Stimulated activated CD8-positive, alpha-beta memory T cell treated with anti-CD3 and anti-CD28 coated beads, Interleukin-2, amount 100 ng/mL, for 1 hour (primary cell): ENCODE measurements at places on chromosomes 11 and 22.

GRCh38 chr11:85745626-85746025, 59.6 kb upstream of the CCDC89 start:
- DNase-seq = no peak

DNA sequence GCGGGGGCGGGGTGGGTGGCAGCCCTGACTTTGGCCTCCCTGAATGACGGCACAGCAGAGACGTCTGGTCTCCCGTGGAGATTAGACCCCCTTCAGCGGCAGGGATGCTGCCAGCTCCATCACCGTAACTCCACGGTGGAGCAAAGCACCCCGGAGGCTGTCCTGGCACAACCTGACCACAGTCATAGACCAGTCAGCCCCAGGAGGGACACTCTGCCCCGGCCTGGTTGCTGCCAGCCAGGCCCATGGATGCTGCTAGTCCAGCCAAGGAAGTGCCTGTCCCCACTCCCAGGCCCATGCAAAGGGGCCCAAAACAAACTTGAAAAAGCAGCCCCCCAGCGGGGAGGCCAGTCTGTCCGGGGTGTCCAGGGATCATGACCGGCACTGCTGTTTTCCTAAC, 11.5 kb upstream of the ANO1 start:
- no peak for DNase-seq

GRCh38 chr11:97739932-97740800, 1280.6 kb upstream of the CNTN5 start:
- DNase-seq = no peak

DNA sequence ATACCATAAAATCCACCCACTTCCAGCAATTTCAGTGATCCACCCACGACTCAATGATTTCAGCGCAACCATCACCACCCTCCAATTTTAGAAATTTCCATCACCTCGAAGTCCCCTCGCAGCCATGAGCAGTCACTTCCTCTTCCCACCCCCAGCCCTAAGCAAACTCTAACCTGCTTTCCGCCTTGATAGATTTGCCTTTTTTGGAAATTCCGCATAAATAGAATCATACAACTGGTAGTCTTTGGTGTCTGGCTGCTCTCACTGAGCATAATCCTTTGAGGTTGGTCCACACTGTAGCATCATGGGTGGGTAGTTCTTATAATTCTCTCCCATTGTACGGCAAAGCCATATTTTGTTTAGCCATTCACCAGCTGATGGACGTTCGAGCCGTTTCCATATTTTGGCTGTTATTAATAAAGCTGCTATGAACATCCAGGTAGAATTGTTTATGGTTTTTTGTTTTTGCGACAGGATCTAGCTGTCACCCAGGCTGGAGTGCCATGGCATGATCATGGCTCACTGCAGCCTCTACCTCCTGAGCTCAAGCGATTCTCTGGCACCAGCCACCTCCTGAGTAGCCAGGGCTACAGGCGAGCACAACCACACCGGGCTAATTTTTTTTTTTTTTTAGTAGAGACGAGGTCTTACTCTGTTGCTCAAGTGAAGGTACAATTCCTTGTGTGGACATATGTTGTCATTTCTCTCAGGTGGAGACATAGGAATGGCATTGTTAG, 16.0 kb downstream of the PIM3 start:
- no peak for DNase-seq

DNA sequence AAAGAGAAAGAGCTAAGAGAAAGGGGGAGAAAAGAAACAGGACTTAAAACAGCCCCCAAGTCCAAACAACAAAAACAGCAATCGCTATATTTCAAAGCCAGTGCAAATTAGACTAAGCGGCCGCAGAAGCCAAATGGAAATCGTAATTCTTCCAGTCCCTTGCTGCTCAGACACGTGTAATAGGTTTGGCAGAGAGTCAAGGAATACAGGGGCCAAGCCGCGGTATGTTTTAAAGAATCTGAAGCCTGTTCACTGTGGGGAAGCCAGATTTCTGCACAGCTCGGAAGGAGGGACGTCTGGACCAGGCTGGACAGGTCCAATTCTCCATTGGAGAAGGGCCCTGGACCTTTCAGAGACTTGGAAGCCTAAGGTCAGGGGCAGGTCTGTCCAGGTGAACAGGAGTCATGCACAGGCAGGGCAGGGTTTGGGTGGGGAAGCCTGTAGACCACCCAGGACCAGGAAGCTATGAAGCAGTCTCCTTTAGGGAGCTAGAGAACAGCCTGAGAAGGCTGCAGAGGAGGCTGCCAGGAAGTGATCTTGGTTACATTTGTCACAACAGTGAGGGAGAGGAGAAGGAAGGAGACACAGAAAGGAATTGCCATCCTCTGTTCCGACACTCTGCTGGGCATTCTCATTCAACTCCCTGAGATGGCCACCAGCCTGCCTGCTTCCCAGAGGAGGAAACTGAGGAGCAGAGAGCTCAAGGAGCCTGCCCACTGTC, 265.5 kb upstream of the ISX start:
- DNase-seq = no peak

GRCh38 chr22:46536537-46537224, 739 bp downstream of the CELSR1 start:
- DNase-seq = no peak

- no peak for DNase-seq
These were observed 25.2 kb downstream of the ALKBH3 start for GRCh38 chr11:43905813-43906241.

GRCh38 chr11:65417702-65418430, 4.7 kb upstream of the NEAT1 start:
- no peak for DNase-seq

GRCh38 chr22:20533095-20533878, 25.9 kb downstream of the MED15 start:
- DNase-seq = no peak

DNA sequence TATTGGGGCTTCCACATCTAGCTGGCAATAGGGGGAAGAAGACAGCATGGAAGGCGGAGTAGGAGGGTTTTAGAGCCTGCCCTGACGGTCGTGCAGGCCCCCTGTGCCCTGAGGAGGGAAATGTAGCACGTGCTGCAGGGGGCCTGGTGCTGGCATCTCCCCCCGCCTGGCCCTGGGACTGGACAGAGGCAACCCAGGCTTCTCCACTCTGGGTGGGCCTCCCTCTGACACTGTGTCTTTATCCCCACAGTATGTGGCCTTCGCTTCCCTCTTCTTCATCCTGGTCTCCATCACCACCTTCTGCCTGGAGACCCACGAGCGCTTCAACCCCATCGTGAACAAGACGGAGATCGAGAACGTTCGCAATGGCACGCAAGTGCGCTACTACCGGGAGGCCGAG, 36.8 kb downstream of the KCNC1 start:
- no peak for DNase-seq
